Kidney (tissue), 22 donors: ENCODE measurements at places on chromosomes 13 and 19. TPM values are rescaled to one million over a fixed set of nuclear protein-coding genes. Genes with fewer than 3 reads are reported as not detected.
A peak's percentile ranks its signal among the peaks of the same experiment; 100 is the strongest.

DNA sequence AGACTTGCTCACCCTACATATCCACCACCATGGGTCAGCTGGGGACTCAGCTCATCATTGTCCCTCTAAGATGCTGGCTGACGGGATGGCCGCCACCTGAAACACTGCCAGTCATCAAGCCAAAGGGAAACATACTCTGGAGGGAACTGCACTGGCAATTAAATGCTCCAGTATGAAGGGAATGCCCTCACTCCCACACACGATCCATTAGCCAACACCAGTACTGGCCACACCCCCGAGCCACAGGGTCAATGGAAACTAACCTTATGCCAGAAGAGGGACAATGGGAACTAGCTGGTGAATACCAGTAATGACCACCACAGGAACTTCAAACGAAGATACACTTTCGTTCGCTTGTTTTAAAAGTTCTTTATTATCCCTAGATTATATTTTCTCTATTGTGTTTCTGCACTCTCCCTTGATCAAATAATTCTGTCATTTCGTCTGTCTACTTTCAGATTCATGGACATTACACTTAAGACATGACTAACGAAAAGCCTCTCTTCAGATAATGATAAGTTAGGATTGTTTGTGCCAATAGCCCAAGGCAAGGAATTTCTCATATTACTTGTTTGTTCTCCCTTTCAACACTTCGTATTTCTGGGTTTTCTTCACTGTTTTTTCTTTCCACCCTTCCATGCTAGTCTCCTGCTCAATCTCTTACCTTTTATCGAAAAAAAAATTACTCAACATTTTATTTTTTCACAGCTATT lies 1.7 kb upstream of the ZNF507 start:
- no peaks in the 10 kb centered on the region for H3K27me3 ChIP-seq
- no peak for DNase-seq
- H3K4me1 ChIP-seq: peaks cover 12% of the 10 kb centered on the region

GRCh38 chr19:33638167-33639034 lies 16.6 kb downstream of the CHST8 start:
- no peaks in the 10 kb centered on the region for H3K27me3 ChIP-seq
- no peaks in the 10 kb centered on the region for H3K4me1 ChIP-seq
- H3K36me3 ChIP-seq: no peaks in the 10 kb centered on the region
- no peak overlapping the region for H3K27ac ChIP-seq
- H3K4me3 ChIP-seq: no peak overlapping the region
- no peak for DNase-seq

GRCh38 chr13:64505336-64505910 lies 2724.7 kb downstream of the PCDH9 start:
- H3K27me3 ChIP-seq: no peaks in the 10 kb centered on the region
- no peak overlapping the region for H3K27ac ChIP-seq
- no peak overlapping the region for H3K4me3 ChIP-seq
- no peaks in the 10 kb centered on the region for H3K36me3 ChIP-seq
- DNase-seq: no peak

GRCh38 chr19:10727685-10728201 lies 9.9 kb downstream of the DNM2 start:
- no peak for DNase-seq
- no peaks in the 10 kb centered on the region for H3K36me3 ChIP-seq
- H3K27ac ChIP-seq: peak overlapping the region; percentile 37
- no peaks in the 10 kb centered on the region for H3K27me3 ChIP-seq

- H3K36me3 ChIP-seq: no peaks in the 10 kb centered on the region
- no peak for DNase-seq
- no peak overlapping the region for H3K4me3 ChIP-seq
- H3K4me1 ChIP-seq: no peaks in the 10 kb centered on the region
These were observed 58.6 kb downstream of the SLC7A1 start for GRCh38 chr13:29536853-29537252.

DNA sequence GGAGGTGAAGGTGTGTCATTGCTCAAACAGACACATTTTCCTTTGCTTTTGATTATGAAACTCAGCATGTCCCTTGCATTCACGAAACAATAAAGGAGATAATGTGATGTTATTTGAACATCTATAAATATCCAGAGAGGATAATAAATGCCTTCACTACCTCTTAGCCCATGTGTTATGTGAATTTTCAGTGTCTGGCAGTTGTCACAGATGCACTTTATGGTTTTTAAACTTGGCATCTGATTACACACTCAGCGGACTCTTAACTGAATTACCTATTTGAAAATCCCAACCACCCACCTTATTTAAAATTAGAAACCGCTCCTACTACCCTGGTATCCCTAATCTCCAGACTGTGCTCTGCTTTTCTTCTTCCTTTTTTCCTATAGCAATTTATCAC lies 254.2 kb downstream of the COG6 start:
- no peaks in the 10 kb centered on the region for H3K36me3 ChIP-seq
- no peak overlapping the region for H3K27ac ChIP-seq
- no peak for DNase-seq
- no peaks in the 10 kb centered on the region for H3K27me3 ChIP-seq

DNA sequence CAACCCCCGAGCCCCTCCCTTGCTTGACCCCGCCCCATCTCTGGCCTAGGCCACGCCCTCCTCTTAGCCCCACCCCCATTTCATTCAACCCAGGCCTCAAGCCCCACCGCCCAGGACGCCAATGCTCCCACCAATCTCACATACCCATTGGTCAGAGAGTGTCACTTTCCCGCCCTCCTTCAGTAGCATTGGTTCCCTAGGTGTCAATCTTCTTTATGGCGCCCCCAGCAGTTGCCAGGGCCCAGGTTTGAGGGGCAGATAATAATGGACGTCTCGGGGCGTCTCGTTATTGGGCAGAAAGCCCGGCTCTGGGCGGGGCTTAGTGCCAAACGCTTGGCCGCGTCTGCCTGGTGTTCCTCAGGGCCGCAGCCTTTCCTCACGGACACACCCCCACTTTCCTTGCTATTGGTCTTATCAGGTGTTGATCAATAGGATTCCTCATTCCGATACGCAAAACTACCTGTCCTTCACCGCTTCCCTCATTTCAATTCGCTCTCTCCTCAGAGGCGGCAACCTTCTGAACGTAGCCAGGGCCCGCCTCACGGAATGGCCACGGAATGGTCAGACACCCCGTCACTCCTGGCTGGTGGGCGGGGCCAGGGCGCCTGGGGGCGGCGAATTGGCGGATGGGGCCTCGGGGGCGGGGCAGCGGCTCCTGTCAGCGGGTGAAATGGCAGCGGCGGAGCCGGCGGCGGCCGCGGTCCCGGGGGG lies at the start of gene EVI5L:
TSS of gene EVI5L (plus strand) at position 658 of the 711 bp plus-strand sequence. CDS start 16,325 bp downstream, outside the sequence.
- H3K27me3 ChIP-seq: no peaks in the 10 kb centered on the region
- no peaks in the 10 kb centered on the region for H3K4me1 ChIP-seq
- H3K4me3 ChIP-seq: peak within 1 kb of the TSS; percentile 50
- H3K36me3 ChIP-seq: no peaks in the 10 kb centered on the region

- no peaks in the 10 kb centered on the region for H3K27me3 ChIP-seq
- H3K4me3 ChIP-seq: no peak overlapping the region
- H3K4me1 ChIP-seq: no peaks in the 10 kb centered on the region
- no peak overlapping the region for H3K27ac ChIP-seq
- DNase-seq: no peak
These were observed 29.6 kb upstream of the CALM3 start for GRCh38 chr19:46571495-46571894.

DNA sequence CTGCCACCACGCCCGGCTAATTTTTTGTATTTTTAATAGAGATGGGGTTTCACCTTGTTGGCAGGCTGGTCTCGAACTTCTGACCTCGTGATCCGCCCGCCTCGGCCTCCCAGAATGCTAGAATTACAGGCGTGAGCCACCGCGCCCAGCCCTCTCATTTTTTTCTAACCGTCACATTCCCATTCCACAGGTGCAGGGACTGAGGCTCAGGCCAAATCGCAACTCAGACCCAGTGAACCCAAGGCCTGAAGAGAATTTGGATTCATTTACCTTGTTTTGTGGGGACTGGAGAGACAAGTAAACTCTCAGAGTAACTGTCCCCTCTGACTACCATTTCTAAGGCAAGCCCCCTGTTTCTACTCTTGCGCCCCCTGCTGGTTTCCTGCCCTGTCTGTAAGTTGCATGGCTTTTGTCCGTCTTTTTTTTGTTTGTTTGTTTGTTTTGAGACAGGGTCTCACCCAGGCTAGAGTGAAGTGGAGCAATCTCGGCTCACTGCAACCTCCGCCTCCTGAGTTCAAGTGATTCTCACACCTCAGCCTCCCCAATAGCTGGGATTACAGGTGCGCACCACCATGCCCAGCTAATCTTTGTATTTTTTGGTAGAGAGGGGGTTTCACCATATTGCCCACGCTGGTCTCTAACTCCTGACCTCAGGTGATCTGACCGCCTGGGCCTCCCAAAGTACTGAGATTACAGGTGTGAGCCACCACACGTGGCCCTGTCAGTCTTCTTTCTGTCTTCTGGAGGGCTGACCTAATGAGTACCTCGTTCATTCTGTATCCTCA lies 2.3 kb upstream of the STRN4 start:
- no peaks in the 10 kb centered on the region for H3K4me1 ChIP-seq
- no peaks in the 10 kb centered on the region for H3K27me3 ChIP-seq
- H3K4me3 ChIP-seq: no peak overlapping the region
- H3K27ac ChIP-seq: no peak overlapping the region

- H3K4me1 ChIP-seq: no peaks in the 10 kb centered on the region
- no peak overlapping the region for H3K4me3 ChIP-seq
- H3K27ac ChIP-seq: no peak overlapping the region
- no peak for DNase-seq
- no peaks in the 10 kb centered on the region for H3K27me3 ChIP-seq
- no peaks in the 10 kb centered on the region for H3K36me3 ChIP-seq
These were observed 8.9 kb upstream of the ZNF507 start for GRCh38 chr19:32336259-32337083.

CACNG7 gene
- total RNA-seq: not detected

GPR12 gene
- total RNA-seq: not detected
